Suprapubic skin (tissue), 4 donors: ENCODE measurements at places on chromosomes 5 and 9. TPM values are rescaled to one million over a fixed set of nuclear protein-coding genes. Genes with fewer than 3 reads are reported as not detected.

The FAM151B gene
- 1.6 TPM for total RNA-seq

The ZDHHC11B gene
- total RNA-seq: 9.3 TPM

The OLFM1 gene
- 15.4 TPM for total RNA-seq

The JADE2 gene
- 31.4 TPM for total RNA-seq

The RNF130 gene
- 24.8 TPM for total RNA-seq

The CCDC183 gene
- total RNA-seq: 10.3 TPM

The GZMA gene
- not detected for total RNA-seq

The AGXT2 gene
- not detected for total RNA-seq

The PCDHB9 gene
- 1.1 TPM for total RNA-seq

The OTULINL gene
- 1.1 TPM for total RNA-seq

The RELL2 gene
- 7.3 TPM for total RNA-seq

The TSSK1B gene
- 3.9 TPM for total RNA-seq

The DDX4 gene
- not detected for total RNA-seq

DNA sequence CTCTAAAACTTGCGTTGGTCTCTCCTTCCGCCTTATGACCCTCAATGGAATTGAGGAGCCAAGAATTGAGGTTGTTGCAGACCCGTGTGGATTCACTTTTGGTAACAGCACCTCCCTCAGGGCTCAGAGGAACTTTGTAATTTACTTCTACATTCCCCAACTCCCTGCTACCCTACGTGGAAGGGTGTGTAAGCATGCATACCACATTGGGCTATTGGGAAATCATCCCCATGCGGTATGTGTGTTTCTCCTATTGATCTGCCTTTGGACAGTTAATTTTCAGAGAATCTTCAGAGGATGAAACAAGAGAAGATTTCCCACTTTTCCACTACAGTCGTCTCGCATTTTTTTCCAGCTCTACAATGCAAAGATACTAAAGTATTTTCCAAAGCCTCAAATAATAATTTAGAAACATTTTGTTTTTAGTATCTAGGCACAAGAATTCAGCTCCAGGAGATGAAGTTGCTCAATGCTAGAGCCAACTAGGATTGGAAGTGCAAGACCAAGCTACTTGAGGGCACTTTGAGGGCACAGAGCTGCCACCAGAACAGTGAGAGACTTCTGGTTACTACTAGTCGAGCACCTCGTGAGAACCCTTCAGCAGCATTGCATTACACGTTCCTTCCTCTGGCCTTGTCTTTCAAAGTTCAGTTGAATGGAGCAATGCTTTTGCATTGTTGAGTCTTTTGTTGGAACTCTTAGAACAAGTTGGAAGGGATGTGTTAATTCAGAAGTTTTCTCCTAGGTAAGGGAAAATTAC, 3.4 kb downstream of the C1QTNF3 start:
- no peak for DNase-seq
- H3K36me3 ChIP-seq: peaks cover 8% of the 10 kb centered on the region
- no peaks in the 10 kb centered on the region for H3K27me3 ChIP-seq

- no peaks in the 10 kb centered on the region for H3K36me3 ChIP-seq
- H3K4me3 ChIP-seq: peak overlapping the region; percentile 88
- peak overlapping the region; percentile 95 for H3K27ac ChIP-seq
- no peak for DNase-seq
- H3K27me3 ChIP-seq: no peaks in the 10 kb centered on the region
Measured at GRCh38 chr5:55308254-55308836, 556 bp downstream of the MTREX start.

DNA sequence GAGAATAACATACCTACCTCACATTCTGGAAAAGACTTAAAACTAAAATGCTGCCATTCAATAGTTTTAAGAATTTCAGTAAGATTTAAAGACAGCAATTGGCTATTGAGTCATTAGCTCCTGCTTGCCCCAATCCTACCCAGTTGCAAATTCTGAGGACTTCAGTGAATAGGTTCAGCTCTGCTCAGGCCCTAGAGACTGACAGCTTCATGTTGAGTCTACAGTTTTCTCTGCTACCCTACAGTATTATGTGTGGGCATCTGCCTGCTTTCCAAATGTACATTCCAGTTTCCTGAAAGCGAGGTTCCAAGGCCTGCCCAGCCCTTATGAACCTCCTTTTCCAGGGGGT, 61.5 kb downstream of the ARSB start:
- no peaks in the 10 kb centered on the region for H3K27me3 ChIP-seq
- no peak overlapping the region for H3K4me3 ChIP-seq
- H3K4me1 ChIP-seq: no peaks in the 10 kb centered on the region

- H3K4me3 ChIP-seq: no peak overlapping the region
- no peaks in the 10 kb centered on the region for H3K4me1 ChIP-seq
- no peaks in the 10 kb centered on the region for H3K36me3 ChIP-seq
Measured at GRCh38 chr5:39696672-39697398, 272.1 kb upstream of the DAB2 start.

GRCh38 chr5:38551030-38552017, 5.1 kb downstream of the LIFR start:
- H3K4me3 ChIP-seq: peak overlapping the region; percentile 12
- H3K27ac ChIP-seq: no peak overlapping the region
- peaks cover 13% of the 10 kb centered on the region for H3K4me1 ChIP-seq

DNA sequence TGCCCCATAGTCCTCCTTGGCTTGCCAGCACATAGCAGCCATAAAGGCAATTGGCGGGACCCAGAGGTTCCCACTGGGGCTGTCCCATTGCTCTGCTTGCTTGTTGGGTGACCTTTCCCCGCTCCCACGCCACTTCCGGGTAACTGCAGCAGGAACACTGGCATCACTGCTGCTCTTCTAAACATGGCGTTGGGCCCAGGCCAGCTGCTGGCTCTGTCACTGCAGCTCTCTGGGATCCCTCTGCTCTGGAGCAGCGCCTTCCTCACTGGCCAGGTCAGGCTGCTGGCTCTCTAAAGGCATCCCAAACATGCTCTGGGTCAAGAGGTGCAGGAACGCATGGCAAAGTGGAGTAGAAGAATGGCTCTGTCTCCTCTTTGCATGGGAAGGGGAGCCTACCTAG, 92.9 kb downstream of the DRD1 start:
- no peaks in the 10 kb centered on the region for H3K4me1 ChIP-seq
- no peak overlapping the region for H3K4me3 ChIP-seq
- peaks cover 7% of the 10 kb centered on the region for H3K27me3 ChIP-seq
- H3K36me3 ChIP-seq: no peaks in the 10 kb centered on the region
- H3K27ac ChIP-seq: no peak overlapping the region

DNA sequence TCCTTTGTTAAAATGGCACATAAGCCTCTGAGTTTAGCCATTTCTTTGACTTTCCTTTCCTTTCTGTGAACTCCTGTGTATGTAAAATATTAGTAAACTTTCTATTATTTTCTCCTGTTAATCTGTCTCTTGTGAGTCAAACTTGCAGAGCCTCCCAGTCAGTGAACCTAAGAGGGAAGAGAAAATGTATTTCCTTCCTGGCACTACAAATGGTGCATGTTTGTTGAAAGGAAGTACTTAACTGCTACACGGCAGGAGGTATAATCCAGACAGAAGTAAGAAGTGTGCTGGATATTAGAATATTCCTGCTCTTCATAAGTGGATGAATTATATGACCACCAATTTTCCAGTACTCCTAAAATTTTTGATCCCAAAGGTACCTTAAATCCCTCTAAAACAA, 23.0 kb downstream of the CTSL start:
- no peak overlapping the region for H3K4me3 ChIP-seq
- no peaks in the 10 kb centered on the region for H3K36me3 ChIP-seq
- peaks cover 4% of the 10 kb centered on the region for H3K27me3 ChIP-seq
- DNase-seq: no peak

DNA sequence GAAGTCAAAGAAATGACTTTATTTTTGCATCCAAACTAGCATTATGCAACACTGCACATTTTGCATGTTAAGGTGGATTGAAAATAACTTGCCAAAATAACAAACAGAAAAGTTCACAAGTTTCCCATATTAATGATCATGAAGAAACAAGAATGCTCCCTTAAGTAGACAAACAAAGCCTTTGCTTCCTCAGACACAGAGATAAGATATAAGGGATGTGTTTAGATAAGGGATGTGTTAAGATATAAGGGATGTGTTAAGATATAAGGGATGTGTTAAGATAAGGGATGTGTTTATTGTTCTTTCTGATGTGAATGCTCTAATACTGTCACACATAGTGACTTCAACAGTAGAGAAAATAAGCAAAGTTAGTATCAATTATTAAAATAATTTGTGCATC, 174.8 kb downstream of the GABRG2 start:
- H3K27ac ChIP-seq: no peak overlapping the region
- H3K4me1 ChIP-seq: no peaks in the 10 kb centered on the region
- H3K36me3 ChIP-seq: no peaks in the 10 kb centered on the region
- H3K4me3 ChIP-seq: no peak overlapping the region

DNA sequence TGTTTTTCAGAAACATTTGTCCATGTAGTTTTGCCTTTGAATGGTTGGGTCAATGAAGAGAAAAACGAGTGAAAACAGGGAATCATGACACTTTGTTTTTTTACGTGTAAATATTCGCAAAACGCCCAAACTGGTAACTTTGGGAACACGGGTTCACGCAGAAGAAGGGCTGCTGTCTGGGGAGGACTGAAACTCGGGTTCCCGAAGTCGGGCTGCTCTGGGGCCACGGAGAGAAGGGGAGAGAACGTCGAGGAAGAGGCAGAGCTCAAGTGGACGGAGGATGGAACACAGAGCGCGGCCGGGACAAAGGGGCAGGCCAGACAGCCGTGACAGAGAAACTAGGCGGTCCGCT, 478 bp upstream of the SETD9 start:
- H3K27ac ChIP-seq: peak overlapping the region; percentile 92
- peak; percentile 87 for DNase-seq
- H3K4me3 ChIP-seq: peak overlapping the region; percentile 73
- H3K36me3 ChIP-seq: no peaks in the 10 kb centered on the region

DNA sequence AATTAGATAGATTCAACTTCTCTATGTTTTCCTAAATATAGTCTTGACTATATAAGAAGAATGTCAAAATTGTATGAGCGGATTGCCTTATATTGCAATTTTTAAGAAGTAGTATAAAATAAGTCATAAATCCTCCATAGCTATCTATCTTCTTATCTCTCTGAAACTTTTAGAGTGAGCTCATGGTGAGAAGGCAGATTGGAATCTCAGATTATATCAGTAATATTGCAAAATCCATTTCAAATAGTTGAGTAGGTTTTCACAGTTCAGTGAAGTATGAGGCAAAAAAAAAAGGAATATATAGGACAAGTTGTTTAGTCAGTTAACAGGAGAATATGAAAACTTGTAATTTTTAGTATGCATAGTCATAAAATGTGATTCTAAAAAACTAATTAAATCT, 156.4 kb downstream of the FAM174A start:
- no peaks in the 10 kb centered on the region for H3K27me3 ChIP-seq
- H3K27ac ChIP-seq: no peak overlapping the region
- H3K4me3 ChIP-seq: no peak overlapping the region
- H3K36me3 ChIP-seq: no peaks in the 10 kb centered on the region

DNA sequence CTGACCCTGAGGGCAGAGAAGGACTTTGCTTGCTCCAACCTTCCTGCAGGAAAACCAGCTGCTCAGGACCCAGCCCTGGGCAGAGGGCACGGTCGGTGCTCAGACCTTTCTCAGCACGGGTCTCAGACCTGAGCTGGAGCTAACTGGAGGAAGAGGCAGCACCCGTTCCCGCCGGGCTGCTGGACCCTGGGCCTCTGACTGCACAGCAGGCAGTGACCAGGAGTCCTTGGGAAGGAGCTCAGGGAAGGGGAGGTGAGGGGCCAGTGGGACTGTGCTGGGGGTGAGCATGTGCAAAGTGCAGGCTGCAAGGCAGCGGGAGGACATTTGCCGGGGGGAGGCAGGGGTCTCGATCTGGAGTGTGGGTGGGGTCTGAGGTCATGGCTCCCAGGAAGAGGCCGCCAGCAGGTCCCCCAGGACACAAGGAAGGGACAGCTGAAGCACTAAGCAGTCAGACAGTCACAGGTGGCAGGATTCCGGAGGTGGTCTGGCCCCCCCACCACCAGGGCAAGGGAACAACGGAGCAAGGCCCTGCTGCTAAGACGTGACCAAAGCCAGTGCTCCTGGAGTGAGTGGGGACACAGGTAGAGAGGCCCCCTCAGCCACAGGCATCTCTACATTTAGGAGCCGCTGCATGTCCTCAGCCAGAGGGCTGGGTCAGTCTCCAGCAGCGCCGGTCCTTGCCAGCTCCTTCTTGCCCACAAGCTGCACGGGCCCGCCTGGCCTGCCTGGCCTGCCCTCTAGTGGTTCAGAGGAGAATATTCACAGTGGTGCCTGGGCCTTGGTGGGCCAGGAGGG, 4.8 kb upstream of the DPM2 start:
- peaks cover 27% of the 10 kb centered on the region for H3K4me1 ChIP-seq
- no peak overlapping the region for H3K4me3 ChIP-seq
- no peaks in the 10 kb centered on the region for H3K27me3 ChIP-seq
- no peak overlapping the region for H3K27ac ChIP-seq
- peaks cover 51% of the 10 kb centered on the region for H3K36me3 ChIP-seq

GRCh38 chr9:14467675-14468374, 153.9 kb upstream of the NFIB start:
- H3K4me3 ChIP-seq: no peak overlapping the region
- no peaks in the 10 kb centered on the region for H3K36me3 ChIP-seq
- DNase-seq: no peak
- H3K27ac ChIP-seq: no peak overlapping the region

- no peak overlapping the region for H3K27ac ChIP-seq
- H3K27me3 ChIP-seq: no peaks in the 10 kb centered on the region
- H3K4me1 ChIP-seq: no peaks in the 10 kb centered on the region
- DNase-seq: no peak
- no peak overlapping the region for H3K4me3 ChIP-seq
Measured at GRCh38 chr5:109714592-109714991, 24.9 kb downstream of the MAN2A1 start.

- H3K4me1 ChIP-seq: peaks cover 4% of the 10 kb centered on the region
- no peak for DNase-seq
- H3K4me3 ChIP-seq: no peak within 1 kb of the TSS
- peaks cover 60% of the 10 kb centered on the region for H3K27me3 ChIP-seq
- H3K36me3 ChIP-seq: peaks cover 25% of the 10 kb centered on the region
- H3K27ac ChIP-seq: no peak within 1 kb of the TSS
Measured at GRCh38 chr9:136204838-136205706, at the start of gene LHX3. Gene LHX3 (minus strand): TSS chr9:136205128. CDS start chr9:136205012, 116 bp downstream.

- H3K4me3 ChIP-seq: no peak overlapping the region
- no peak for DNase-seq
- H3K27ac ChIP-seq: no peak overlapping the region
- no peaks in the 10 kb centered on the region for H3K36me3 ChIP-seq
- no peaks in the 10 kb centered on the region for H3K27me3 ChIP-seq
Measured at GRCh38 chr5:107631805-107632362, 38.9 kb downstream of the EFNA5 start.

DNA sequence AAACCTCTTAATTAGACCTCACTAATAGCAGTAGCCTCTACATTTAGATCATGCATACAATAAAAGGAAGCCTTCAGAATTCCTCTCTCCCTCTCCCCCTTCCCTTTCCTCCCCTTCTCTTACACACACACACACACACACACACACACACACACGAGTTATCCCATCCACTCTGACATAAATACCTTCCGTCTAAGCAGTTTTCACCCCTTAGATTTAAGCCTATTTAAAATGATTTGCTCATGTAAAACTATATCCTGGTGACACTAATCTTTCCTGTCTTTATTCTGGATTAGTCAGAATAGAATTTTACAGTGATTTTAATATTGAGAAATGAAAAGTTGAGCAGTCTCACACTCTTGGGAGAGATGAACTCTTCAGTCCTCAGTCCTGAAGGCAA, 35.0 kb downstream of the PRELID2 start:
- DNase-seq: no peak
- H3K27ac ChIP-seq: no peak overlapping the region
- H3K36me3 ChIP-seq: no peaks in the 10 kb centered on the region
- H3K4me3 ChIP-seq: no peak overlapping the region
- peaks cover 2% of the 10 kb centered on the region for H3K4me1 ChIP-seq
